Activated CD8-positive, alpha-beta memory T cell treated with anti-CD3 and anti-CD28 coated beads for 4 hours (primary cell): ENCODE measurements at places on chromosomes 4 and X.

DNA sequence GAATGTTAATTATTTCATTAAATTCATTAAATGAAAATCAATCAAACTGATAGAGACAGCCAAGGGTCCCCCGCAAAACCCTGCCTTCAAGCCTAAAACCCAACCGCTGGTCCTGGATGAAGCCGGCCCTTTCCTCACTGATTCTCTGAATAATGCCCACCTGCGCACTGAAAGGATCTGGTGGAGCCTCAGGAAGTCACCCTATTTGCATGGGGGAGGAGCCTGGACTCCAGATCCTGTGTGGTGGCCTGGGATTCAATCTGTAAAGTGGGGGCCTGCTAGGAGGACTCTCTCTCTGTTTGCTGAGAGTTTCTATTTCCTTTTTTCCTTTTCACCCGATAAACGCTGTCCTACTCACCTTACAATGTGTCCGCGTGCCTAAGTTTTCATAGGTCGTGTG lies 97.9 kb upstream of the ADAMTS3 start:
- DNase-seq = no peak

GRCh38 chr4:156764846-156765245 lies 206.8 kb downstream of the PDGFC start:
- no peak for DNase-seq

GRCh38 chr4:960636-961350 lies 12.6 kb downstream of the DGKQ start:
- no peak for DNase-seq

DNA sequence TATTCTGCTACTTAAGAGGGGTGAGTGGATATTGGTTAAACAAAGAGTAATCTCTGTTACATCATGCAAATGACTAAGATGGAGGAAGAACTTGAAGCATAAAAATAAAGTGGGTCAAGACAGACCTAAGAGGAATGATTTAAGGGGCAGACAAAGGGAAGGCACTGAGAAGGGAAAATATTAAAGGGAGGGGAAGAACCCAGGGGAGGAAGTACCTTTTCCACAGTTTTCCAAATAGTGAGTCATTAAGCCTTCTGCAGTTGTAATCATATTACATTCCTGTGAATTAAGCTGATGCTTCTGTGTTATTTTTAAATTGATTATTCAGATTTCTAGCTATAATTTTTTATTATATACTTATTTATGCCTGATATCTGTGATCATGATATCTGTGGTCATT lies 253.3 kb downstream of the CENPC start:
- DNase-seq = no peak

DNA sequence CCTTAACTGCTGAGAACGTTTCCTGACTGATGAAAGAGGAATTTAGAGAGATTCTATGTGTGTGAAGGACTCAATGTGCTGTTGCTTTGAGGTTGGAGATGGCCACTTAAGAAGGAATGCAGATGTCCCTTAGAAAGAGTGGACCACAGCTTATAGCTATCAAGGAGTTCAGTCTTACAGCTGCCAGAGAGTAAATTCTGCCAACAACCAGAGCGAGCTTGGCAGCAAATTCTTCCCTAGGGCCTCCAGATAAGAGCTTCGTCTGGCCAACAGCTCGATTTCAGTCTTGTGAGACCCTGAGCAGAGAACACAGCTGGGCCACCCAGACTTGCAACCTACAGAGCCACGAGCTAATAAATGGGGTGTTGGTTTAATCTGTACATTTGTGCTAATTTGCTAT lies 21.8 kb downstream of the MID1 start:
- DNase-seq = no peak
